Stimulated activated naive CD8-positive, alpha-beta T cell treated with anti-CD3 and anti-CD28 coated beads, Interleukin-15, Interleukin-2, amounts not matched to agents 100 U/mL and 50 U/mL, for 24 hours (primary cell): ENCODE measurements at places on chromosomes 5 and 9.

DNA sequence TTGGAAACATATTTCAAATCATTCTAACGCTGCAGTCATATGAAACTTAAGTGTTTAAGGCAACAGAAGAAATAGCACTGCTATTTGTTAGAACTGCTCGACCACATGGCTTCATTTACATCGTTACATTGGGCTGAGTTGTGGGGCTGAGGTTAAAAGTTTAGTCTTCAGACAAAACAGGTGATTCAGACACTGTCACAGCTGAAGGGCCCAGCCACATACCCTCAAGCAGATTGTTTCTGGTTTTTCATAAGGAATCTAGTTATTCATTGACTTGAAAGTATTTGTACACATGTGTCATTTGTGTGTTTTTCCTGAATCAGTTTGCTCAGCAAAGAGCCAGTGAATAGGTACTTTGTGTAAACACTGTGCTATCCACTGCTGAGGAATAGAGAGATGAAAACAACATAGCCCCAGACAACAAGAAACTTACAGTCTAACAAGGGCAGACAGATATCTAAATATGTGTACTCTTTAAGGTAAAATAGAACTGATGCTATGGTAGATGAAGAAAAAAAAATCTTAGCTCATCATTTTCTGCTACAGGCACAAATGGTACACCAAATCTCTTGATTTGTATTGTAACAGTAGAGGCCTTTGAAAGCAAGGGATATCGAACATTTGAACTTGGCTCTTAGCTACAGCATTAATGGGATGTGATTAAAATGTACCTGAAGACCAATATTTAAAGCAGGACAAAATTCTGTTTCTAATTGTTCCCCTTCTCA lies 357.6 kb upstream of the RPS23 start:
- no peak for DNase-seq

- DNase-seq, result no peak
These were observed 84.3 kb upstream of the RAPGEF1 start for GRCh38 chr9:131824155-131824594.

- DNase-seq, result no peak
These were observed 318.8 kb downstream of the ACTL7B start for GRCh38 chr9:108536836-108537601.

DNA sequence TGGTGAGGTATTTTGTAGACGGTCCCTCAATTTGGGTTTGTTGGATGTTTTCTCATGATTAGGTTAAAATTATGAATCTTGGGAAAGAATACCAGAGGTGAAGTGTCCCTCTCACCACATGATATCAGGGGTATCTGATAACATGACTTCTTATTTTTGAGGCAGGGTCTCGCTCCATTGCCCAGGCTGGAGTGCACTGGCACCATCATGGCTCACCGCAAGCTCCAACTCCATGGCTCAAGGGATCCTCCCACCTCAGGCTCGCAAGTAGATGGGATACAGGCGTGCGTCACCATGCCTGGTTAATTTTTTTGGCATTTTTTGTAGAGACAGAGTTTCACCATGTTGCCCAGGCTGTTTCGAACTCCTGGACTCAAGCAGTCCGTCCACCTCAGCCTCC lies 24.1 kb downstream of the SPRY4 start:
- DNase-seq, result no peak

DNA sequence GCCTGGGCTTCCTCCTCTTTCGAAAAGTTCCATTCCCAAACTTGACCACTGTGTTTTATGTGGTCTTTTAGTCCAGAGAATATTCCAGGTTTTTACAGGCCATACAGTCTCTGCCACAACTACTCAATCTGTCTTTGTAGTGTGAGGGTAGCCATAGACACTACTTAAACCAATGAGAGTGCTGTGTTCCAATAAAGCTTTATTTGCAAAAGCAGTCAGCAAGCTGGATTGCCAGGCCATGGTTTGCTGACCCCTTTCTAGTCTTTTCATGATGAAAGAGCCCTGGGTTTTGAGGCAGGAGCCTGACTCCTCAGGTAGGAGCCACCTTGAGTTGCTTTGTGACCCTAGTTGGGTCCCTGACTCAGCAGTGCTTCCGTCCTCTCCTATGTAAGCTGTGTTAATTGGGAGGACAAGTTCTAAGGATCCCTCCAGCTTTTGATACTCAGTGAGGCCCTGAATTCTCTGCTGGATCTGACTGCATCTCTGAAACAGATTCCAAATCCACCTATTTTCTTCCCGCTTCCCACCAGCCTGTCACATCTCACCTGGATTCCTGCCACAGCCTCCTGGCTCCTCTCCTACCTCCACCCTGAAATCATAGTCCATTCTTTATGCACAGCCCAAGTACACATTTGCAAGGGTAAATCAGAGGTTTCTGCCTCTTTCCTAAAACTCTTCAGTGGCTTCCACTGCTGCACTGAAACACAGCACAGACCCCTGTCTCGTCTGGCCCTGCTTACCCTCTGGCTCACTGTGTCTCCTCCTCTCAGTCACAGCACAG lies 13.5 kb downstream of the GALNT10 start:
- no peak for DNase-seq

DNA sequence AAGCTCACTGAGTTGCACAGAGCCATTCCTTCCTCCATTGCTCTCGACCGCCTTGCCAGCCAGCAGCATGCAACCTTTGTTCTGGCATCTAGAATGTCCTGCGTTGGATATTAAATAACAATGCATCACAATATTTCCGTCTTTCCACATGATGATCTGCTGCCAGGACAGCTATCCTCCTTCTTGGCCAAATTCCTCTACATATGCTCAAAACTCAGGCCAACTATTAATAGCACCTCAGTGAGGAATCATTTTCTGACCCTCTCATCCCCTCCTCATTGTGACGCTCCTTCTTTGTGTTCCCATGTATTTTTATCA lies 128.6 kb downstream of the MYO10 start:
- DNase-seq, result no peak

- DNase-seq, result no peak
These were observed 34.0 kb upstream of the HAND1 start for GRCh38 chr5:154511984-154512383.

DNA sequence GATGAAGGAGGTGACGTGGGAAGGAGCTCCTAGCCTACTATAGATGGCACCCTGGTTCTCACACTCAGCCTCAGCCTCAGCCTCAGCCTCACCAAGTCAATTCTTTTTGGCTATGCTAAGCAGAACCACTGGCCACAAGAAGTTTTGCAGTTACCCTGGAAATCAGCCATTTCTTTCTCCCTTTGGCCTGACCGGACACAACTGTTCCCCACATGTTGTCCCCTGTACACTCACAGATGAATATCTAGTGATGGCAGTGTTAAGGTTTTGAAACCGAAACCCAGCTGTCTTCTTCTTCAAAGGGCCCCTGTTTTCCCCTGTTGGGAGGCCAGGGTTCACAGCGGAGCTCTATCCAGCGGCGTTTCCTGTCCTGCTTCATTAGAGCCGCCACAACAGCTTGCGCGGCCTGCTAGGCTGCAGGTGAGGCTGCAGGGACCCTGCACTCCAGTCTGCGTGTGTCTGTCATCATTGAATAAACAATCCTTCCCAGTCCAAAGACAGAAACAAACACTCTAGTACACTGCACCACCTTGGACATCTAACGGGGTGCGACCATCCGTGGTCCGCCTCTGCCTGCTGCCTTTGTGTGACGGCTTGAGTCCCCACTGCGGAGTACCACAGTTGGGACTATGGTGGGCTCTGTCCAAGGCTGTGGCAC lies 250.5 kb downstream of the DENND1A start:
- peak; percentile 29 for DNase-seq

DNA sequence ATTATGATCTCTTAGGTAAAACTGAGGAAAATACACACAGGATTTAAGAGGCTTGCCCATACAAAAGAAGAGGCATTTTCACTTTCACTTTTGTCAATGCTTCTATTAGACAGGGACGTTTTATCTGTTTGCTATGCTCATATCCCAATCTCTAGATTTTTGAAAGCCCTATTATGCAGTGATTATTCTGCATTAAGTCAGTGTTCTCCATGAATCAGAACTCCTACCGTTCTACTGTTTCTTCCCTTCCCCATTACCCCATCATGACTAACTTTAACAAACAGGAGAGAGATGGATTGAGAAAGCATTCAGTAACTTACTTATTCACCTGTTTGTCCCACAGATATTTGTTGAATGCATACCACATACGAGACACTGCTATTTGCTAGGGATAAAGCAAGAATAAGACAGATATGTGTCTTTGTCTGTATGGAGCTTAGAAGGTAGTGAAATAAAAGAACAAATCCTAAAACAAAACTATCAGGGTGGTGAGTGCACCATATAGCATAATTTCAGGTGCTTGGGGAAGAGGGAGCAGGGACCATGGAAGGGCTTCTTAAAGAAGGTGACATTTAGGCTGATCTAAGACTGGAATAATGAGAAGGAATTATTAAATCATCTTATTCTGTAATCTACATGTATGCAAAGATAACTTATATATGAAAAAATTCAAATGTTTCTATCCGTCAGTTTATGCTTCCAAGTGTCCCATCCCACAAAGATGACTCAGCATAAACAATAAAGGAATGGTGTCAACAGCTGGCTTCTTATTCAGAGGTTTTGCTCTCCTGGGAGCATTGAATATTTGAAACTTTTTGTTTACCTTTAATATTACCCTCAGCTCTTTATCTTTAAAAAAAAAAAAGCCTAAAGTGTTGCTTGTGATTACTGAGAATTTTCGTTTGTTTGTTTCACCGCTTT lies 328.1 kb downstream of the HINT1 start:
- no peak for DNase-seq

- DNase-seq, result no peak
These were observed 170.4 kb upstream of the CDH6 start for GRCh38 chr5:31023105-31023504.

- no peak for DNase-seq
These were observed 102.7 kb upstream of the STARD4 start for GRCh38 chr5:111615054-111615453.

DNA sequence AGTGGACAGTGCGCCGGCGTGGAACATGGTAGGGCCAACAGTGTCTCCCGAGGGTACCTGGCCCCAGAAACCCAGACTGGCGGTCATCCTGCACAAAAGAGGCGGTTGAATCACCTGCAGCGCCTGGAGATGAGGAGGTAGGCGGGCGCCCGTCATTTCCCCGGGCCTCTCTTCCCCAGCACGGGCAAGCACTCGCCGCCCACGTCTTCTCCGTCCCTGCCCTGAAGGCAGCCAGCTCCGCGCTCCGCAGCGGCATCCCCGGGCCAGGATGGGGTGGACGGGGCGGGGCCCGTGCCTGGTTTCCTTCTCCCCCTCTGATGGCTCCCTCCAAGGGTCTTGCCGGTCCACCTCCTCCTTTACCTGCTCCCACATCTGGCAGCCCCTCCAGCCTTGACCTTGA lies 27.1 kb upstream of the N4BP3 start:
- no peak for DNase-seq

DNA sequence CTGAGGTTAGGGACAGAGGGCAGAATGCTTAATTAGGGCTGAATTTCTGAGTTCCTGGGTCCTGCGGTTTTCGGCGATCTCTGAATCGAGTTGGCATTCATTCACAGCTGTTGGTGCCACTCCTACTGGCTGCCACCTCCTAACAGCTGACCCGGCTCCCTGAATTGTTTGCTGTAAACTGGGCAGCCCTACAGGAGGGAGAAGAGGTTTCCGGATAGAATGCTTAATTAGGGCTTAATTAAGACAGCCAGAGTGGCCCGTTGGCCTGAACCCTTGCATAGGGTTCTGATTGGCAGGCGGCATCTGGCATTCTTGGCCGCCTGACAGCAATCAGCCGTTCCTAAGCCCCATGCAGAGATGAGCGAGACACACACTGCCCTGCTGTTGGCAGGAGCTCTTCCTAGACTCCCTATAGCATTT lies 25.7 kb downstream of the FRMPD1 start:
- no peak for DNase-seq

- no peak for DNase-seq
These were observed 367.9 kb upstream of the ADAMTSL1 start for GRCh38 chr9:18106006-18106560.

DNA sequence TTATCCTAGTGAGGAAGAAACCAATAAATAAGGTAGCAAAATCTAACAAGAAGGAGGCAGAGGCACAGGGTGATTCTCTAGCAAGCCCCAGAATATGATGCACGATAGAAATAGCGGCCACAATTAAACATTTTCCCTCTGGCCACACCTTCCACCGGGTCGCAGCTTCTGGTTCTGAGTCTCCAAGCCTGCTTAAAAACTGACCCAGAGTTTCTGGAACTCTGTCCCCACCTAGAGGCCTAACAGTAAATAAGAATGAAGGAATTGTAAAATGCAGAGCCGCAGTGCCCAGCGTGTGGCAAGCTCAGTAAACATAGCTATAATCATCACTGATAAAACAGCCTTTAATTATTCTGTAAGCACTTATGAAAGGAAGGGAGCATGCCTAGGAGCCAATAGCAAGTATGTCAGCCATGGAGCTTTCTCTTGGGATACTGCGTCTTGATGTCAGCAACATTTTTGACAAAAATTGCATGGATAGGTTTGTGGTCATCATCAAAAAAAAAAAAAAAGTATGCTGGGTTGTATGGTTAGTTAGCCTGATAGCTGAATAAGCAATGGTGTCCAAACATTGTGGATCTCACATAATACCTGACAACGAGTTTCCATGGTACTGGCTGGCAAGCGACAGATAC lies 465.5 kb downstream of the DNAH5 start:
- no peak for DNase-seq

- no peak for DNase-seq
These were observed 354.8 kb downstream of the TMEM232 start for GRCh38 chr5:110371725-110372041.

DNA sequence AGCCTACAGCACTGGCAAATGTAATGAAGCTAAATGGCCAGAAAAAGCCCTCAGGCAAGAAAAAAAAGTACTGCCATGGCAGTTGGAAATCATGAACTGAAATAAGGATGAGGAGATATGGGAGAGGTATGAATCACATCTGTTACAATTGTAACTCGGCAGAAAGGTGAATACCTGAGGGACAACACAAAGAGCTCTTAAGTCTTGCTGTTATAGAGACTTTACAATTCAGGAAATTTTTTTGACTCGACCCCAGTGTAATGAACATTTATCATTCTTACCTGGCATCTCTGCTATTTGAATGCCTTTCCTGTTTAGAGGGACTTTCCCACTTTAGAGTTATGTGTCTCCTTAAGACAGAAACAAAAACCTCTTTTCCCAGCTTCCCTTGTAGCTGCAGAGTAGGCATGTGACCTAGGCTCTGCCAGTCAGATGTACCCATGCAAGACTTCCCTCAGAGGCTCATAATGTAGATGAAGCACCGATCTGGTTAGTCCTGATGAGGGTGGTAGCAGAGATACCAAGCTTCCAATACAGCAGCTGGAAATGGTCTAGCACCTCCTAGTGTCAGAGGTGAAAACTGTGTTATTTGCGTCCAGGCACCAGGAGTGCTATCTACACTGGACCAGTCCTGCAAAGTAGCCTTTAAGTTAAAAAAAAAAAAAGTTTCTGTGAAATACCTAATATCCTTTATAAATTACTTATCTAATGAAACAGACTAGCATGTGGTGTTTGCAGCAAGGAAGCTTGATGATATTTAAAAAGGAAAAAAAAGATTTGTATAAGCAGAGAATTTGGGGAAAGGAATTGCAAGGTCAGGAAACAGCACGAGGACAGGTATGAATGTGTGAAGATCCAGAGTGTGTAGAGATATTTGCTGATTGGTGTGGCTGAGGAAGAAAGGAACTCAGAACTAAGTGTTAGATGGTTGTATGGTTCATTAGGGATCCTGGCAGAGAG lies 146.9 kb upstream of the SLC1A3 start:
- no peak for DNase-seq
